ENCODE measurements at places on chromosomes 6 and 20. TPM values are rescaled to one million over a fixed set of nuclear protein-coding genes. Genes with fewer than 3 reads are reported as not detected.

DNA sequence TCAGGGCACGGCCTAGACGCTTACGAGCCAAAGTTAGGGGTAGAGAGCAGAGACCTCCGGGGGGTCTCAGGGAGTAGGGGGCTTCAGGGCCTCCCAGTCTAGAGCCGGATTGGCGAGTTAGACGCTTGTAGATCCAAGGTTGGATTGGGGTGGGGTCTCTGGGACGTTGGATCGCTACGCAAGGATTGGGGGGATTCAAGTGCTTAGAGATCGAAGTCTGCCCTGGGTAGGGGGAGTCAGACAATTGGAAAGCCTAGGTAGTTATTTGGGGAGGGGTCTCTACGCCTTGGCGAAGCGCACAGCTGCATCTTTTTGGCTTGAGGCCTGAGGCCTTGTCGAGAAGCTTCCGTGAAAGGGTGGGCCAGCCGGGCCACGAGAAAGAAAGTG, 469 bp downstream of the STX16 start:
- peak; percentile 36 for DNase-seq

DNA sequence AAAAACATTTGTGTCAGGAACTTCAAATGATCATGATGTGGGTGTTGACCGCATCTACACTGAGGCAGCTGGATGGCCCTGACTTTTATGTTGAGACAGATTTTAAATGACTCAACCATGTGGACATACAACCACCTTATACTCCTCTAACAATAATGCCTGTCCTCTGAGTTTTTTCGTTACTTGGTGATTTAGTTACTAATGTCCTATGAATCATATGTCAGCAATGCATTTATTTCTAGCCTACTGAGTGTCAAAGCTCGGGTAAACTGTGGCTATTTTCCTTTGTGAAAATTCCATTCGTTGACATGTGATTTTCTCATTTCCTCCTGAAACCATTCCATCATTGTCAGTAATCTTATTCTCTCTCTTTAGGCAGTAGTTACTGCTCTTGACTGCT, 38.9 kb upstream of the NKX2-4 start:
- DNase-seq = peak; percentile 13

DNA sequence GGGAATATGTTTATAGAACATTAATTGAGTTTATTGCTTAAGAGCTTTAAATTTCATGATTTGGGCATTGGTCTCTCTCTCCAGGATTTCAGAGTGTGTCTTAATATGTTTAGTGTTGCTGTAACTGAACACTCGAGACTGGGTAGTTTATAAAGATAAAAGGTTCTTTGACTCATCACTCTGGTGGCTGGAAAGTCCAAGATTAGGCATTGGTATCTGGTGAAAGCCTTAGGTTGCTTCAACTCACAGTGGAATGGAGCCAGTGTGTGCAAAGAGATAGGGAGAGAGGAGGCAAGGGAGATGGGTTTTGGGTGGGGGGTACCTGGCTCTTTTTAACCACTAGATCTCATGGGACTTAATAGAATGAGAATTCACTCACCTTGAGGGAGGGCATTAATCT, 35.6 kb upstream of the DTNBP1 start:
- no peak for DNase-seq

- DNase-seq = no peak
Measured at GRCh38 chr20:13794667-13795066, 9.8 kb downstream of the NDUFAF5 start.

GRCh38 chr6:70264306-70264705, 38.6 kb downstream of the COL9A1 start:
- no peak for DNase-seq

DNA sequence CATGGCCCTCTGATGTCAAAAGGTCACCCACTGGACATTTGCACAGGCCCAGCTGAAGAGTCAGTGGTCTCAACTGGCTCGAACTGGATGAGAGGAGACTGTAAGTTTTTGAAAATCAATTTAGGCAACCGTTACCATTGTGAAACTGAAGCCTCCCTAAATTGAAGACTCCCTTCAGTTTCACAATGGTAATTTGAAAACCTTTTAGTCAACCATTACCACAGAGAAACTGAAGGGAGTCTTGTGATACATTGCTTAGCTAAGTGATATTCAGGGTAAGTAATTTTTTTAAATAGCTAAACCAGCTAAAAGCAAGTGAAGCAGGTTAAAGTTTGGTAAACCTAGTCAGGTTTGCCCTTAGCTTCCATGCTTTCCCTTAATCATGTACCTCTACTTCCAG, 197.3 kb upstream of the NT5E start:
- no peak for DNase-seq

DNA sequence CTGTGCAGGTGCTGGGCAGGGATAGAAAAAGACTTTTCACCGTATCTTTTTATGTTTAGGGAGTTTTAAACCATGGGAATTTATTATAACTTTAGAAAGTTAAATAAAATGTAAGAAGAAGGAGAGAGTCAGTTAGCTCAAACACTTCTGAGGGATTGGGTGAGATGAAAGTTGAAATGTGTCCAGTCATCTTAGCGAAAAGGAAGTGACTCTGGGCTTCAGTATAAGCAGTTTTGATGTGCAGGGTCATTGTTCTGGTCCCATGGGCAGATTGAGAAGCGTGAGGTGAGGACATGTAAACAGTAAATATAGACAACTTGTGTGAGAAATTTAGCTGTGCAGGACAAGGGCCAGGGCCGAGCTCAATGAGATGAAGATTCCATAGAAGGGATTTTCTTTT, 66.9 kb downstream of the TOX2 start:
- no peak for DNase-seq

- no peak for DNase-seq
Measured at GRCh38 chr6:150276937-150277742, 91.7 kb upstream of the IYD start.

- no peak for DNase-seq
Measured at GRCh38 chr6:144248003-144248402, 37.1 kb upstream of the UTRN start.

DNA sequence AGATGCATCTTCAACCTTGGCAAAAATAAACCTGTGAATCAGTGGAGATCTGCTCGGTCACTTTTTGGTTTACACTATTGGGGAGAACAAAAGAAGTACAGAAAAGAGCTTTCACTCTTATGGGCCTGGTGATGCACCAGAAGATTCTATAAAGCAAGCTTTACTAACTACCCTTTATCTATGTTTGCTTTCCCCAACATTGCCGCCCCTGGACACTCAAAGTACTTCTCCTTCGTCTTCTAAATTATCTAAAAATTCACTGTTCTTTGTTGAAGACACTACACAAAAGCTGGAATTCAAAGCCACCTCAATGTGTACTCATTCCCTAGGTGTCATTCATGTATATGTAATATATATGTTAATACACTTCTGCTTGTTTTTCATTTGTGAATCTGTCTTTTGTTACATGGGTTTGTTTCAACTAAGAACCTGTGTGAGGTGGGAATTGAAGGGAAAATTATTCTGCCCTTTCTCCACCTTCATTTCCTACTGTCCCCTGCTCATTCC, 97.9 kb upstream of the BTN3A2 start:
- no peak for DNase-seq

DNA sequence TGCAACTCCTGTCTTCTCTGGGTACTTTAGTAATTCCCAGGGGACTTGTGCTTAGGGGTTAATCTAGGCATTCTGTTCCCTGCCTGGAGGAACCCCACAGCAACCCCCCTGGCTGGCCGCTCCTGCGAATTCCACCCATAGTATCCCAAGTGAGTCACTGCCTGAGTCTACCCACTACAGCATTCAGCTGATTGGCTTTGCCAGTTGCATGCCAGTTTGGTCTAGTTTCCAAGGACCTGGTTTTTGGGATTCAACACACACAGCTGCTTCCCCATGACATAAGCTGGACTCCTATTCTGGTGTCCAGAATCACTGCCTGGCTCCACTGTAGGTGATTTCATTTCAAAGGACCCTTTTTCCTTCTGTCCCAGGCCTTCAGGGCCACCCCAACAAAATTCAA, 40.3 kb downstream of the PLCG1 start:
- no peak for DNase-seq

DNA sequence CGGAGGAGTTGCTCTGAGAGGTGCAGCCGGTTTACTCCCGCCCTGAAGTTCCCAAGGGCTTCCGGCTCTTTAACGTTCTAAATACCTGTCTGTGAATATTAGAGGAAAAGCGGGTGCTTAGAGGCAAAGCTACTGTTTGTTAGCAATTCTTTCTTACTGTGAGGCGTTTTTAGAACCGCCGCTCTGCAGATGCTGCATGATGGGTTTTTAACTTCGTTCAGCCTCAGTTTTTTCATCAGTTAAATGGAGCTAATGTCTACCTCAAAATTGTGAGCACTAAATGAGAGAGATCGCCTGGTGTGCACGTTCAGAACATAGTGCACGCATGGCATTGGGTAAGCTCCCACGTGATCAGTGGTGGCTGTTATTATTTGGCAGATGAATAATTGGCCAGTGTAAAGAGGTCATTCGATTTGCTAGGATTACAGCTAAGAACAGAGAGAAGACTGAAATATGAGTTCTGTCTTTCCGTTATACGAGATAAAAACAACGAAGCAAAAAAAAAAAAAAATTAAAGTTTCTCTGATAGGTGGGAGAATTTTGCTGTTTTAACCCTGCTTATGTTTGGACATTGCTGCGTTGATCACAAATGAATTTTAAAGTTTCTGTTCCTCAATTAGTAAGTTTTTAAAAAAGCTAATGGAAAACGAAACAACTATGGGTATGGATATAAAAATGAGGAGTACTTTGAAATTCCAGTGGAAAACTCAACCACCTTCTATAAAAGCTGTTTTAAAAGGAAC, 660 bp upstream of the TFB1M start:
- peak; percentile 93 for DNase-seq

GRCh38 chr20:7758406-7758805, 181.9 kb downstream of the HAO1 start:
- no peak for DNase-seq

DNA sequence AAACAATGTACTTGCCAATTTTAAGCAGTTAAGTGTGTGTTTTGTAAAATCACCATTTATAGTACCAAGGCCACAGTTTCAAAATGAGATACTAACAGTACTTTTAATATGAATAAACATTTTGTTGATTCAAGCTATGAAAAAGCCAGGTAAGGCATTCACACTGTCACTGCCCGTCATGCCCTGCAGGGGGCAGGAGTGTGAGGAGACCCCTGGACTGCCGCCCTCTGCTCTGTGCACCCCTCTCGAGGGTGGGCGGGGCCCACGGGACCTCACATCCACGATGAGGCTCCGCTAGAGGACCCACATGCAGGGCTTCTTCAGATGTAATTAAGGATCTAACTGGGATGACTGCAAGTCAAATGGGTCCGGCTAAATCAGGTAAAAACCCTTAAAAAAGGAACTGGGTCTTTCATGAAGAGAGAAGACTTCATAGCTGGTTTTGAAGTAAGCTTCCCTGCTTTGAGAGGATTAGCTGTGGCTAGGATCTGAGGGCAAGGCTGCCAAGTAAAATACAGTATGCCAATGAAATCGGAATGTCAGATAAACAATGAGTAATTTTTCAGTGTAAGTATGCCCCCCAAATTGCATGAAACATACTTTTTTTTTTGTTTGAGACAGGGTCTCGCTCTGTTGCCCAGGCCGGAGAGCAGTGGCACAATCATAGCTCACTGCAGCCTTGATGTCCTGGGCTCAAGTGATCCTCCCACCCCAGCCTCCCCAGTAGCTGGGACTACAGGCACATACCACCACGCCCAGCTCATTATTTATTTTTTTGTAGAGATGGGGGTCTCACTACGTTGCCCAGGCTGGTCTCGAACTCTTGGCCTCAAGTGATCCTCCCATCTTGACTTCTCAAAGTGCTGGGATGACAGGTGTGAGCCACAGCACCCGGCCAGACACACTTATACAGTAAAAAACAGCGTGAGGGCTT, 18.7 kb downstream of the DIDO1 start:
- peak; percentile 58 for DNase-seq

DNA sequence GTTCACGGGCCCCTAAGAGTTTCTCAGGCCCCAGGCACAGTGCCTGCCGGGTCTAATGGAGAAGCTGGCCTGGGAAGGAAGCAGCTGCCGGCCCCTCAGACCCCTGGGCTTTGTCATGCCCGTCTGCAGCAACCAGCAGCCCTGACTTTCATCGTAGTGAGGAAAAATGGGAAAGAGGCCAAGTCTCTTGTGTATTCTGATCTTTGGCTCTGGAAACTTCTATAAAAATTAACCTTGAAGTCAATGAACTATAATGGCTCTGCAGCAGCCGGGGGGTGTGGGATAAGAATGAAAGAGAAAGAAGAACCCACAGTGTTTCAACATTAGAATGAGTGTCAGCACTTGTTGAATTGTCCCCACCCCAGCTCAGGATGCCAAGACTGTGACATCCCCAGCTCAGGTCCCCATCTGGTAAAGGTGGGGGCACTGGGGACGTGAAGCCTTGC, 12.9 kb downstream of the TGM2 start:
- DNase-seq = peak; percentile 44

GRCh38 chr6:15500078-15500740, 162.6 kb downstream of the DTNBP1 start:
- DNase-seq = no peak

DNA sequence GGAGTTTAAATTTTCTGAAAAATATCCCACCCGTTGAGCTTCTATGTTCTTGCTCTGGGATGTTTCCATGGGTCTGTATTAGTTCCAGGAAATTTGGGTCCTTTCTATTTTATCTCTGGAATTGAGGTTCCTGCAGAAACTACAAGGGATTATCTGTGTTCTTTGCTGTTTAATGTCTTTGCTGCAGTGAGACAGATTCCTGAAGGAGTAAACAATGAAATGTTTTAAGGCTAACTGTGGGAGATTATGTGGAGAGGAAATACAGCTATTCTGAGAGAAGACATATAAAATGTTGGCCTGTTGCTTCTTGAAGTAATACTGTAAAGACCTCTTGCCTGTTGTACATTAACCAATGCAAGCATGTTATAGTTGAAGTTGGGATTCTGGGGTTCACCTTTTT, 43.5 kb downstream of the SAMD5 start:
- no peak for DNase-seq

- peak; percentile 66 for DNase-seq
Measured at GRCh38 chr6:17281100-17281496, at the start of gene RBM24. Gene RBM24 (plus strand): TSS chr6:17281361. CDS start chr6:17281582, 221 bp downstream.

- no peak for DNase-seq
Measured at GRCh38 chr6:280775-281468, 11.4 kb upstream of the DUSP22 start.

The PTPN1 gene
- 37.2 TPM for total RNA-seq

The SGK2 gene
- 34.3 TPM for total RNA-seq

The CD40 gene
- 4.6 TPM for total RNA-seq

The COX4I2 gene
- not detected for total RNA-seq

The SAMD10 gene
- total RNA-seq = 6.1 TPM

The NRM gene
- total RNA-seq = 16.0 TPM

Measured in HepG2 (cell line).